ENCODE measurements at places on chromosomes 1 and 21. TPM values are rescaled to one million over a fixed set of nuclear protein-coding genes. Genes with fewer than 3 reads are reported as not detected.

DNA sequence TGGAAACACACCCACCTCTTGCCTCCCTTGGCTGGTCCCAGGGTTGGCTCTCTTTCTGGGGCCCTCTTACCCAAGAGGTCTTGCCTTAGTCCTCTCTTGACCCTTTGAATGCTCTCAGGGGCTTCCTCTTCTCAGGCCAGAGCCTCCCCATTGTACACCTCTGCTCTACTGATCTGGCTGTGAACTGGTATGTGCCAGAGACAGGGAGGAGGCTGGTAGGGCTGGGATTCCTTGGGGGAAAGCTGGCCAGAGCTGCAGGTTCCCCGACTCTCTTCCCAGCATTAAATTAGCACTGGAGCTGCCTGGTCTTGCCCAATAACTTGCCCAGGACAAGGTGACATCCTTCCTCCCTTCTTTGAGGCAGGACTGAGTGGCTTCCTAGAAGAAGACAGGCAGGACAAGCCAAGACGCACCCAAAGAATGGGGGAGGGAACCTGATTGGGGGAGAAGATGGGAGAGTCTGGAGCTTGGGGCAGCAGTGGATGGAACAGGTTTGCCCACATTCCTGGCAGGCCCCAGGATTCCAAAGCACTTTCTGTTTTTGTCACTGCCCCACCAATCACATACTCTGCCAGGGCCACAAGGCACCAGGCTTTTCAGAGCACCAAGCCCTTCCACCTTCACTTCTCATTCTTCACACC, 37.2 kb upstream of the CITED4 start:
- H3K4me1 ChIP-seq, result no peaks in the 10 kb centered on the region
- no peak overlapping the region for H3K4me3 ChIP-seq
- no peak for DNase-seq
- H3K27me3 ChIP-seq, result no peaks in the 10 kb centered on the region
- no peaks in the 10 kb centered on the region for H3K36me3 ChIP-seq

DNA sequence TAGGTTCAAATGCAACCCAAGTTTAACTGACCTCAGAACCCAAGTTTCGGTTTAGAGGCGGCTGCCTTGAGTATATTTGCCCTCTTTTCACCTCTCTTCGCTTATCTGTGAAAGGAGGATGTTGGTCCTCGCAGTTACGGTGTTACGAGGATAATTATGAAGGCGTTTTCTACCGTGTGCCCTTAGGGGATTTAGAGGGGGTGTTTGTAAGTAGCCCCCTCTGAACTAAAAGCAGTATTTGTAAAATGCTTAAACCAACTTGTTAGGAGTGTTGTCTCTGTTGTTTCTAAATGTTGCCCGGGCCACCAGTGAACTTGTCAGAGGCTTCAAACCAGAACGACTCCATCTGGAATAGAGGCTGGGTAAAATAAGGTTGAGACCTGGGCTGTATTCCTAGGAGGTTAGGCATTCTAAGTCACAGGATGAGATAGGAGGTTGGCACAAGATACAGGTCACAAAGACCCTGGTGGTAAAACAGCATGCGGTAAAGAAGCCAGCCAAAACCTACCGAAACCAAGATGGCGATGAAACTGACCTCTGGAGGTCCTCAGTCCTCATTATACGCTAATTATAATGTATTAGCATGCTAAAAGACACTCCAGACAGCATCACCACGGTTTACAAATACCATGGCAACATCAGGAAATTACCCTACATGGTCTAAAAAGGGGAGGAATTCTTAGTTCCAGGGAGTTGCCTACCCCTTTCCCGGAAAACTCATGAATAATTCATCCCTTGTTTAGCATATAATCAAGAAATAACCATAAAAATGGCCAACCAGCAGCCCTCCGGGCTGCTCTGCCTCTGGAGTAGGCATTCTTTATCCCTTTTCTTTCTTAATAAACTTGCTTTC, 1.0 kb upstream of the PSRC1 start:
- no peak for DNase-seq
- peak overlapping the region; percentile 71 for H3K4me3 ChIP-seq

DNA sequence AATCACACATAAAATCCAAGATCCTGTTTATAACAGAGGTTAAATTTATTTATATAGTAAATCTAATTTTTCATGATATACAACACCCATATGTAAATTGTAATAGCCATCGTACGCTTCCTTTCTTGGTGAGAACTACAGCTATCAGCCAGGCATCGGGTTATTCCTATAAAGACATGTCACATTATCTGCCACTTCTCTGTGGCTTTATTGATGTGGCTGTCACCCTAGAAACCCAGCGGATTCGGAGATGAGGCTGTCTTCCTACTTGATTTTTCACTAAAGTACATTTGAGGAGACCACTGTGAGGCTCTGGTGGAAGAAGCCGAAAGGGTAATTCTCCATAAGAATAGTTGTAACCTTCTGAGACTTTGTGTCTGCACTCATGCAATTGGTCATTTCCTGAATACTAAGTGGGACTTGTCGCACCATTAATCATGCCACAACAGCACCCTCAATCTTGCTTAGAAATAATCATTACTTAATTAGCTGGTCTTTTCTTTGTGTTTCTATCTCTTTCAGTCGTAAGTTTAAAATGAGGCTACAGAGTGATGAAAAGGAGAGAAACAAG, 106.0 kb downstream of the NTNG1 start:
- H3K27ac ChIP-seq, result no peak overlapping the region
- no peak overlapping the region for H3K4me3 ChIP-seq
- H3K36me3 ChIP-seq, result no peaks in the 10 kb centered on the region
- DNase-seq, result no peak
- no peaks in the 10 kb centered on the region for H3K4me1 ChIP-seq

DNA sequence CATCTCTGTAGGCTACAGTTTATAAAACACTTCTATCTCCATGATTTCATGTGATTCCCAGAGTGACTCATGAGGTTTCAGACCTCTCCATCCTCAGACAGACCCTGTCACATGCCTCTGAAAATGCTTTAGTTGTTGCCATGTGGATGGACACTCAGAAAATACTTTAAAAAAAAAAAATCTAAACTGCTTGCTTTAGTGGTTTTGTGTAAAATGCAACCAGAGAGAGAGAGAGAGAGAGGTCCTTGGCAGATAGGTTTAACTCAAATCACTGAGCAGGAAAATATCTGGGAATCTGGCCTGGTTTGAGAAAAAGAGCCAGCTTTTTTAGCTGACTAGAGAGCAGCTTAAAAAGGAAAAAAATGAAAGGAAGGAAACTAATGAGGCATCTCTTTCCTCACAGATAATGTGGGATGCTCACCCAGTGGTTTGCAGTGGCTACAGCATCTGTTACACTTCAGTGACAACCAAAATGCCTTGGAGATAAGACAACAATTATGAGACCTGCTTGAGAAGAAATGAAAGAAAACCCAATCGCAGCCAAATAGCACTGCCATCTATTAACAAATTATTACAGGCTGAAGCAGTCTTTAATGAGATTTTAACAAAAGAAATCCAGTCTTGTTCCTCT, 54.6 kb upstream of the SYT14 start:
- H3K27ac ChIP-seq, result no peak overlapping the region
- DNase-seq, result no peak
- H3K4me1 ChIP-seq, result no peaks in the 10 kb centered on the region
- no peaks in the 10 kb centered on the region for H3K36me3 ChIP-seq
- H3K4me3 ChIP-seq, result no peak overlapping the region

GRCh38 chr1:153742411-153743142, 14.7 kb downstream of the INTS3 start:
- no peak overlapping the region for H3K27ac ChIP-seq
- DNase-seq, result no peak
- H3K4me1 ChIP-seq, result peaks cover 2% of the 10 kb centered on the region
- no peak overlapping the region for H3K4me3 ChIP-seq
- H3K36me3 ChIP-seq, result peaks cover 89% of the 10 kb centered on the region
- H3K27me3 ChIP-seq, result no peaks in the 10 kb centered on the region

GRCh38 chr1:234709473-234710228, 99.7 kb upstream of the IRF2BP2 start:
- no peaks in the 10 kb centered on the region for H3K36me3 ChIP-seq

GRCh38 chr1:67952071-67952470, 98.4 kb downstream of the DIRAS3 start:
- H3K4me1 ChIP-seq, result no peaks in the 10 kb centered on the region
- no peak overlapping the region for H3K4me3 ChIP-seq
- no peaks in the 10 kb centered on the region for H3K36me3 ChIP-seq

GRCh38 chr1:117059334-117059677, 820 bp upstream of the TTF2 start:
- H3K27me3 ChIP-seq, result no peaks in the 10 kb centered on the region
- peak overlapping the region; percentile 70 for H3K27ac ChIP-seq
- no peaks in the 10 kb centered on the region for H3K4me1 ChIP-seq
- peaks cover 10% of the 10 kb centered on the region for H3K36me3 ChIP-seq
- peak overlapping the region; percentile 68 for H3K4me3 ChIP-seq
- DNase-seq, result no peak

- no peaks in the 10 kb centered on the region for H3K27me3 ChIP-seq
- H3K36me3 ChIP-seq, result no peaks in the 10 kb centered on the region
- H3K4me1 ChIP-seq, result no peaks in the 10 kb centered on the region
Observed at GRCh38 chr1:84702143-84702542, 11.9 kb upstream of the SSX2IP start.

DNA sequence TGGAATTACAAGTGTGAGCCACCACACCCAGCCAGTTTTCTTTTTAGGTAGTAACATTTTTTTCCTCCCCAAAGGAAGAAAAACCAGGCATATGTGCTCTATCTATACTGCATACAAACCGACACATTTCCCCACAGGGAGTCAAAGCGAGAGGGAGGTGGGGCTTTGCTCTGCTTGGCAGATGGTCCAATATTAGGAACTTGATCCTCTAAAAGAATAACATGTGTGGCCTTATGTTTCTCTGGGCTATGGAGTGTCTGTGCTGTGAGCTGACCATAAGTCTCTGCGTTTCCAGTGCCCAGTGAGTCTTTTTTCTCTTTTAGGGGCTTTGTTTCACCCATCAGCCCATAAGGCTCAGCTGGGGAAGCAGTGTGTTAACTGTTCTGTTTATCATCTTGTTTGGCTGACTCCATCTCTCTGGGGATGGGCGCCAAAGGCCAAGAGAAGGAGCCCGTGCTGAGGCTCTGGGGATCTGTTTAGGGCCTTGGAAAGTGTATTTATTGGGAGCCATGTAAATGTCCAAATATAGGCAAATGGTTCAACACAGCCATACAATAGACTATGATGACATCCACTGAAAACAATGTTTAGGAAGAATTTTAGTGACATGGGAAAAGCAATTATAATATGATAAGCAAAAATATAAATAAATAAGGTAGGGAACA, 20.2 kb downstream of the LMOD1 start:
- no peaks in the 10 kb centered on the region for H3K36me3 ChIP-seq
- no peaks in the 10 kb centered on the region for H3K27me3 ChIP-seq
- DNase-seq, result no peak
- H3K4me1 ChIP-seq, result no peaks in the 10 kb centered on the region
- H3K4me3 ChIP-seq, result no peak overlapping the region

DNA sequence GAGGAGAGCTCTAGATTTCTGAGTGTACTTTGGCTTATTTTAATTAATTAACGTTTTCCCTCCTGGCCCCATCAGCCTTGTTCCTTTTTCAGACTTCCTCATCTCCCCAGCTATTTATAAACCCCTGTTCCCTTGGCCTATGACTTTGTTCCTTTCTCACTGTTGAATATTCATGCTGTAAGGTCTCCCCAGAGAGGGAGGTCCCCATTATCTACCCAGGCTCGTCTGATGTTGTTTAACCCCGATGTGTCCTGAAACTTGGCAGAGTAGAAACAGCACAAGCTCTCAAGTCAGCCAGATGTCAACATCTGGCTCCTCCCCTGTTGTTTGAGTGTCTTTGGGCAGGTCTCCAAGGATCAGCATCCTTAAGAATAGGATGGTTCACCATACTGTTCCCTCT, 153.6 kb downstream of the HIVEP3 start:
- peaks cover 34% of the 10 kb centered on the region for H3K4me1 ChIP-seq
- H3K36me3 ChIP-seq, result no peaks in the 10 kb centered on the region
- no peak overlapping the region for H3K27ac ChIP-seq
- no peaks in the 10 kb centered on the region for H3K27me3 ChIP-seq

DNA sequence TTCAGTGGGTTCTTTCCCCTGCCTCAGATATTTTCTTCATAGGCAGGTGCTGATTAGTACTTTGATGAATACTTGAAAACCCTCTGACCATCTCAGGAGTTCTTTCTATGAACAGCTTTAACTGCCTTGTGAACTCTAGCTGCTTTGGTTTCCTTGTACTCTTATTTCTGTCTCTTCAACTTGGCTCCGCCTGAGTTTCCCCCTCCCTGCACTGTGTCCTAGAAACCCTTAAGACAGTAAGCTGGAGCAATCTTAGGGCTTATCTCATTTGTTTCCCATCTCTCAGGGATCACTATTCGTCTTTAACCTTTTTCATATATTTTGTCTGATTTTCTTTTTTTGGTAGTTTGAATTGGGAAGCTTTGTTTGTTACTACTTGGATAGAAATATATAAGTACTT, 99.1 kb downstream of the PKN2 start:
- H3K27ac ChIP-seq, result no peak overlapping the region
- no peak overlapping the region for H3K4me3 ChIP-seq
- peaks cover 6% of the 10 kb centered on the region for H3K36me3 ChIP-seq

DNA sequence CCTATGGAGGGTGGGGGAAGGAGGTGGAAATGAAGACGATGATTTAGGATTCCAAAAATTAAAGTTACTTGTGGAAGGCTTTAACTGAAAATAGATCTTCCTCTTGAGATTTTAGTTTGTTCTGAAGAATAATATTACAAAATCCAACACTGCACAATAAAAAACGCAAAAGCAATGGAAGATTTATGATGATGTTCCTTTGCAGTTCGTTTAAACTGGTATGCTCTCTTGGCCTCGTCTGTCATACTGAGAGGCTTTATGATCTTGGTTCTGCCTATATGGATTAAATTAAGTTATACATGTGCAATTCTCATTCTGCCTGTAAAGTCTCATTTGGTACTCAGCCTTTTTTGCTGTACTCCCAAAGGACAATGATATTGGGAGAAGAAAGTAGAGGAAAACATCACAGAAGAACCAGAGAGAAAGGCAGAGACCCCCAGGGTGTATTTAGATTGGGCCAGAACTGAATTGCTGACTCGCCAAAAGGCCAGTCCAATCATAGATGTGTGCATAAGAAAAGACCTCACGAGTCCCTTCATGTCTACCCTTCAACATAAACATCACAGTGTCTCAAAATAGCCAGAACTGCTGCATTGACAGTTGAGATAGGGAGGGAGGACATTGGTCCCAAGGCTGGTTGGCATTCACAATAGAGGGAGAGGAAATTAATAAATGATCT, 188.6 kb downstream of the GREM2 start:
- no peaks in the 10 kb centered on the region for H3K36me3 ChIP-seq
- no peak overlapping the region for H3K27ac ChIP-seq
- no peak for DNase-seq
- no peaks in the 10 kb centered on the region for H3K27me3 ChIP-seq
- H3K4me3 ChIP-seq, result no peak overlapping the region

CR1 gene
- total RNA-seq, result 0.69 TPM

PGBD5 gene
- 7.0 TPM for total RNA-seq
